ENCODE measurements at places on chromosomes 13 and 19. TPM values are rescaled to one million over a fixed set of nuclear protein-coding genes. Genes with fewer than 3 reads are reported as not detected.
A peak's percentile ranks its signal among the peaks of the same experiment; 100 is the strongest.

DNA sequence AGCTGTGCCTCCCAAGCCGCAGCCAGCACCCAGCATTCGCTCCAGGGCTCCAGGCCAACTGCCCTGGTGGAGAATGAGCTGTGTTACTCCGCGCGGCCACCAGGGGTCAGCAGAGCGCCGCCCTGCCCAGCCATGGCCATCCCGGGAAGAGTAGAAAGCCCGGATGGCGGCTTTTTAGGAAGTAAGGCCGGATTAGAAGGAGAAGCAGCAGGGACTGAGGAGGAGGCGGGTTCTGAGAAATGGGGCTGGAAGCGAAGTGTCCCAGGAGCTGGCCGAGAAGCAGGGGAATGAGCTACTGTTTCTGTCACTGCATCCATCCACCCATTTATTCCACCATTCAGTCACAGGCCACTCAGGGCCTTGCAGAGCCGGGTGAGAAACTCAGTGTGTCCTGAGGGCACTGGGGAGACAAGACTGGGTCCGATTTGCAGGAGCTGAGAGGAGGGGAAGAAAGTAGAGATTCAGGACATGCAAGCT is 6.6 kb upstream of the NPAS1 start:
- peaks cover 4% of the 10 kb centered on the region for H3K27me3 ChIP-seq
- DNase-seq: no peak
- H3K27ac ChIP-seq: peak overlapping the region; percentile 63
- peak overlapping the region; percentile 30 for H3K4me3 ChIP-seq
- H3K36me3 ChIP-seq: no peaks in the 10 kb centered on the region

DNA sequence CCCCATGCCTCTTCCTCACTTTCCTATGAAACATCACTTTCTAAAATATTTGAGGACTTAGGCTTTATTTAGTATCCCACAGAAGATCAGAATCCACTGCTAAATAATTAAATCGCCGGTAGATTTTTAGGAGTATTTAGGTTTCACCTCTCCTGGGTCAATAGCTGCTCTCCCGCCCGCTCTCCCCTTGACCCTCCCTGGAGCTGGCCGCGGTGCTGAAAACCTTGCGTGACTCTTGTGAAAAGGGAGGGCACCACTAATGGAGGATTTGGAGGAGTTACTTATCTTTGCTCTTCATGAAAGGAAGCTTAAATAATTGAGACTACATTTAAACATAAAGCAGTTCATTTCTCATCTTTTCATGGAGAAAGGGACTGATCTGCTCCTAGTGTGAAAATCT is 14.1 kb downstream of the POU4F1 start:
- peaks cover 2% of the 10 kb centered on the region for H3K4me1 ChIP-seq
- peaks cover 4% of the 10 kb centered on the region for H3K36me3 ChIP-seq
- no peak overlapping the region for H3K27ac ChIP-seq
- peaks cover 76% of the 10 kb centered on the region for H3K27me3 ChIP-seq
- H3K4me3 ChIP-seq: no peak overlapping the region
- no peak for DNase-seq

Gene OR4F17
- total RNA-seq: 0.49 TPM

Gene SMIM17
- total RNA-seq: not detected

Gene KCNN4
- total RNA-seq: 103 TPM

Gene DIAPH3
- not detected for total RNA-seq

Gene PDE4C
- total RNA-seq: not detected

Gene OR7A5
- not detected for total RNA-seq

DNA sequence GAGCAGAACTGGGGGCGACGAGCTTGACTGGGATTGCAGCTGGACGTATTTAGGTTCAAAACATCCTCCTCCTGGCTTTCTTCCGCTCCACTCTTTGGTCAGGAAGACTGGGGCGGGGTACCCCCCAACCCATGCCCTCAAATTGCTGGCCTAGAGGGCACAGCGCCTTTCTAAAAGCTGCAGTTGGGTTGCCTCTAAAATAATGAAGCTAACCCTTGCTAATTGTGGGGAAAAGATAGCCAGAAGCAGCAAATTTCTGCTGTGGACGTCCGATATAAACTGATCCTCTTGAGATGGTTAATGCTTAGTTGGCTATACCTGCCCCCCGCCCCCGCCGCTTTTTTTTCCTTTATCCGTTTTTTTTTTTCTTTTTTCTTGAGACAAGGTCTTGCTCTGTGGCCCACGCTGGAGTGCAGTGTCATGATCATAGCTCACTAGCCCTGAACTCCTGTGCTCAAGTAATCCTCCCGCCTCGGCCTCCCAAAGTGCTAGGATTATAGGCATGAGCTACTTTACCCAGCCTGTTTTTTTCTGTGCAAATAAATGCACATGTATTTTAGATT is 754 bp upstream of the CHERP start:
- H3K4me1 ChIP-seq: peaks cover 29% of the 10 kb centered on the region
- peak overlapping the region; percentile 81 for H3K27ac ChIP-seq
- H3K36me3 ChIP-seq: no peaks in the 10 kb centered on the region
- H3K27me3 ChIP-seq: no peaks in the 10 kb centered on the region
- no peak for DNase-seq

- no peak overlapping the region for H3K4me3 ChIP-seq
- peaks cover 7% of the 10 kb centered on the region for H3K36me3 ChIP-seq
- peaks cover 2% of the 10 kb centered on the region for H3K4me1 ChIP-seq
- DNase-seq: no peak
These were observed 35.1 kb downstream of the TMEM161A start for GRCh38 chr19:19103167-19103566.

GRCh38 chr19:31818798-31819105 is 469.5 kb upstream of the TSHZ3 start:
- peaks cover 8% of the 10 kb centered on the region for H3K27me3 ChIP-seq
- H3K4me3 ChIP-seq: no peak overlapping the region
- H3K27ac ChIP-seq: no peak overlapping the region
- H3K36me3 ChIP-seq: no peaks in the 10 kb centered on the region
- no peaks in the 10 kb centered on the region for H3K4me1 ChIP-seq

- H3K4me3 ChIP-seq: no peak overlapping the region
- H3K4me1 ChIP-seq: no peaks in the 10 kb centered on the region
- no peaks in the 10 kb centered on the region for H3K36me3 ChIP-seq
- DNase-seq: no peak
- H3K27me3 ChIP-seq: peaks cover 3% of the 10 kb centered on the region
These were observed 124.1 kb upstream of the SPACA7 start for GRCh38 chr13:112251930-112252585.

GRCh38 chr19:54473071-54473891 is at the start of gene CDC42EP5:
TSS of gene CDC42EP5 (minus strand) at chr19:54473296. CDS start at chr19:54465547, 7,749 bp downstream.
- H3K27me3 ChIP-seq: peaks cover 80% of the 10 kb centered on the region
- H3K4me3 ChIP-seq: no peak within 1 kb of the TSS
- no peak for DNase-seq
- peaks cover 7% of the 10 kb centered on the region for H3K4me1 ChIP-seq
- peak within 1 kb of the TSS; percentile 25 for H3K27ac ChIP-seq

GRCh38 chr13:113883314-113883811 is 19.5 kb upstream of the GAS6 start:
- H3K36me3 ChIP-seq: no peaks in the 10 kb centered on the region
- H3K27me3 ChIP-seq: peaks cover 16% of the 10 kb centered on the region
- H3K4me1 ChIP-seq: peaks cover 28% of the 10 kb centered on the region
- H3K27ac ChIP-seq: no peak overlapping the region
- DNase-seq: no peak
- H3K4me3 ChIP-seq: no peak overlapping the region
